ENCODE measurements at places on chromosomes 3 and 15. TPM values are rescaled to one million over a fixed set of nuclear protein-coding genes. Genes with fewer than 3 reads are reported as not detected.

Gene PLA1A
- total RNA-seq: 20.3 TPM

Gene FBXO40
- total RNA-seq: under 0.01 TPM

Gene TJP1
- total RNA-seq: 149 TPM

Gene RGMA
- total RNA-seq: not detected

Gene CAPN7
- 15.4 TPM for total RNA-seq

Gene ARPIN
- 17.0 TPM for total RNA-seq

Gene GRIP2
- total RNA-seq: not detected
